Common myeloid progenitor, CD34-positive (primary cell): ENCODE measurements at places on chromosomes 5 and 9.

DNA sequence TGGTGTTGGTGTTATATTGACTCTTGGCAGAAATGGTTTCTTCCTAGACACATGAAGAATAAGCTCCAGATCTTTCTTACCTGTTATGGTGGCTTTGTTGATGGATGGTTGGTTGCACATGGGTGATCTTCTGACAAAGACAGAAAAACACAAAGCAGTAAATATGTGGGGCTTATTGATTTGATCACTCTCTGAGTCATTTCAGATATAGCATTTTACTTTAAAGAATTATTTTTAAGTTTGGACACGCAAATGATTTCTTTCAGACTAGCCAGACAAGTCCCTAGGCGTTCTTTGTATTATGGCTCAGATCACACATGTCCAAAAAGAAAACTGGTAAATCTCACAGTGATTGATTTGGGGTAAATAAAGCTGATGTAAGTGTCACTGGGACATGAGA is 597.6 kb downstream of the RAB3C start:
- DNase-seq: no peak

- no peak for DNase-seq
These were observed 252.2 kb downstream of the NR2F1-AS1 start for GRCh38 chr5:93328833-93329232.

DNA sequence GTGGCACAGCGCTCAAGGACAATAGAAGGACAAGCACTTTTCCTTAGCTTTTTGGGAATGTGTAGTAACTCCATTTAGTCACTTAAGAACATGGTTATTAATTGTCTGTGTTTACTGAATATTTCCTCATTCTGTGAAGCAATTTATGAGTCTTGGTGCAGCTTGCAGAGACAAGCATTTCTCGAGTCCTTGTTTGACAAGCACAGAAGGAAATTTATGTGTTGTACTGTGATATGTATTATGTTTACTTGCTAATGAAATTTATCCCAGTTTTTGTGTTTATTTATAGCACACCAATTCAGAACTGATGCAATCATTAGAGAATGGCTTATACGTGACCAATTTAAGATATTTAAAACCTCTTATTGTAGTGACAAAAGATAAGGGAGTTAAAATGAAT is 168.6 kb downstream of the PRELID2 start:
- DNase-seq: no peak

DNA sequence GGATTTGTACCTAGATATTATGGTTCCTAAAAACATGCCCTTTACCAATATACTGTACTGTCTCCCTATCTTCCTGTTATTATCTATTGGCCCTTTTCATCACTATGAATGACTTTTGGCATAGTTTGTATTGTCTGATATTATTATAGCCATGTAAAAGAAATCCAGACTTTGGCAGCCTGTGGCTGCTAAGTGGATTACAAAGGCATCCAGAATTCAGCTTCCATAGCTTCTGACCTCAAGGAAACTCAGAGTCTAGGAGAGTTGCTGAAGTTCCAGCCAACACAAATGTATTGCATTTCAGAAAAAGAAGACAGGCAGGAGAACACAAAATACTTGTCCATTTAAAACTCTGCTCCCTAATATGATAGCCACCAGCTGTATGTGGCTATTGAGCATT is 319.2 kb upstream of the MPDZ start:
- no peak for DNase-seq

DNA sequence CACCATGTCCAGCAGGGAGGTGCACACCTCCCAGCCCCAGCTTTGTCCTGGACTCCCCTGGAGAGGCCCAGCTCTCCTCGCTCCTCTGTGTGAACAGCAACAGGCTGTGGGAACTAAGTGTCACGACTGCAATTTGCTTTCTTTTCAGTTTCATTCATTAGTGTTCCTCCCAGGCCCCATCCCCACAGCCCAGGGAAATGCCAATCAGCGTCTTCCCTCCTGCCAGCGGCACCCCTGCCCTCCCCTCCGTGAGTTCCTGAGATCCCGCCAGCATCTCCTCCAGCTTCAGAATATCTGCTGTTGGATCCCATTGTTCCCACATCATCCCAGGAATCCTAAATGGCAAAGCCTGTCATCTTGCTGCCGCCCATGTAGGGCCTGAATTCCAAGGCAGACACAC is 13.1 kb upstream of the RPL26L1 start:
- DNase-seq: no peak

DNA sequence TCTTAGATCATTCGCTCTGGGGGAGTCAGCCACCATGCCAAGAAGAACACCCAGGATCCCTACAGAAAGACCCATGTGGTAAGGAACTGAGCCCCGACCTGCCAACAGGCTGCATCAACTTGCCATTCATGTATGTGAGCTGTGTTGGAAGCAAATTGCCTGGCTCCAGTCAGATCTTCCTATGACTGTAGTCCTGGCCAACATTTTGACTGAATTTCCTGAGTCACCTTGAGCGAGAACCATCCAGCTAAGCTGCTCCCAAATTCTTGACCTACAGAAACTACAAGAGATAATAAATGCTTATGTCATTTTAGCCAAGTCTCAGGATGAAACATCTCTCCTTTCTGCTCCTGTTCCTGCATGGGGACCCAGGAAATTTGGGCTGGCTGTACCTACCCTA is 40.0 kb upstream of the SLC44A1 start:
- DNase-seq: no peak

- DNase-seq: no peak
These were observed 27.8 kb downstream of the LARP1 start for GRCh38 chr5:154782812-154783592.

- no peak for DNase-seq
These were observed 452.8 kb downstream of the NFIB start for GRCh38 chr9:13860946-13861640.

DNA sequence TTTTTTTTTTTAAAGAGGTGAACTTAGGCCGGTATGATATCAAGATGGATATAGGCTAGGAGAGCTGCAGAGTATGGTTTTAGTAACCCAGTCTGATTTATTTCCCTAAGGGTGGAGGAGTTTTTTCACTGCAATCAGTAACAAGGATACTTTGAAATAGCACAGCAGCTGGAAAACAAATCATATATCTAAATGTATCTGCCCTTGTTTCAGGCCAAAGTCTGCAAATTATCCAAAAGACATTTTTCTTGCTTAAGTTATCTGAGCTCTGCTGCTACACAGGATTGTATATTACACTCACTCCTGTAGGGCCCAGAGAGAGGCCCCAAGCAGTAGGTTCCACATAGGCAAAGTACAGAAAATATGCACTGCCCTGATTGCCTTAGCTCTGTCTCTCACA is 222.4 kb downstream of the NTRK2 start:
- DNase-seq: no peak

DNA sequence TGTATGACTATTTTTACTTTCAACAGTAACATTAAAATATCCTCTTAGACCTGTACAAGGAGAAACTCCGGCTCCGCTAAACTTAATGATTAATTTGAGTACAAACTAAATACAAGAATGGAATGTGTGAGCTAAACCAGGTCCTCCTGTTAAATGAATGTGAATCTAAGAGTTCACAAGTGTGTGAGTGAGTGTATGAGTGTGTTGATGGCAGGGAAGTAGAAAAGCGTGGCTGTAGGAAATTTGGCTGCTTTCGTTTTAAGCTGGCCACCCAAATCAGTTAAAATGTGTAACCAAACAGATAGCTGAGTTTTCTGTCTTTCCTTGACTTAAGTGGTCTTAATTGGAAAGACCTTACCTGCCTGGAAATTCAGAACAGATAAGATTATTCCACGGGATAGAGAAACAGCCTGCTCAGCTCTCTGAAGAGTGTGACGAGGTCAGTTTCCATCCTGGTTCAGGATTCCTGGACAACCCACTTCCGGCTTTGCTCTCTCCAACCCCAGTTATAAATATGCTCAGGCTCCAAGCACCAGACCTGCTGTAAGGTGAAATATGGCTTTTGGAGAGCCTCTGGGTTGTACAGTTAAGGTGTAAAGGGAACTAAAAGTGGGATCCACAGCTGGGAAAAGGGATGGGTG is 908.6 kb upstream of the EDIL3 start:
- DNase-seq: no peak

DNA sequence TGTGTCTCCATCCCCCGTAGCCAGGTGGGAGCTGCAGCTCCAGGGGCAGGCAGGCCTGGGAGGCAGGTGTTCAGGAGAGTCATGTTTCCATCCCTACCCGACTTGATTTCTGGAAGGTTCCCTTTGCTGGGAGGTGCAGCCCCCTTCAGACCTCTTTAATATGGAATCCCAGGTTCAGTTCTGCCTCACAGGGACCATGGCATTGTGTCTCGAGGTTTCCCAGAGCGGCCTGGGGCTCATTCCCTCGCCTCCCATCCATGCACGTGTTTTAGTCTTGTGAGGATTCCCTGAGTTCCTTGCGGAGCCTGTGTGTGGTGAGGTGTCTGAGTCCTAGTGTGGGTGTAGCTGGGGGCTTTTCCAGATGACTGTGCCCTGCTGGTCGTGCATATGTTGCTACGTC is 16.5 kb upstream of the AHRR start:
- DNase-seq: no peak

DNA sequence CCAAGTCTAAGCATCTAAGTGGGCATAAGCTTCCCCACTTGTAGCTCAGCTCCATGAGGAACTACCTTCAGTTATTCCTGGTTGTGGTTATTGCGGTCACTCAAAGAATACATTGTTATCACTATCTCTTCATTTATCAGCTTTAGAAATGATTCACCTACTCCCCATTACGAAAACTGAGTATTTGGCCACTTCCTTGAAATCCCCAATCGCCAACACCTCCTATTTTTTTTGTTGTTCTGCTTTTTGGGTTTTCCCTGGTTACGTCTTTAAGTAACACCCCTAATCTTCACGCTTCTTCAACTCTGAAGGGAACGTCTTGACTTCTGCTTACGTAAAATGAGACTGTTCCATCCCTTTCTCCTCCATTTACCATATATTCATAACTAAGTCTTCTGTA is 20.7 kb downstream of the MAPK9 start:
- no peak for DNase-seq

GRCh38 chr9:138115506-138115905 is 237.9 kb downstream of the CACNA1B start:
- DNase-seq: no peak

DNA sequence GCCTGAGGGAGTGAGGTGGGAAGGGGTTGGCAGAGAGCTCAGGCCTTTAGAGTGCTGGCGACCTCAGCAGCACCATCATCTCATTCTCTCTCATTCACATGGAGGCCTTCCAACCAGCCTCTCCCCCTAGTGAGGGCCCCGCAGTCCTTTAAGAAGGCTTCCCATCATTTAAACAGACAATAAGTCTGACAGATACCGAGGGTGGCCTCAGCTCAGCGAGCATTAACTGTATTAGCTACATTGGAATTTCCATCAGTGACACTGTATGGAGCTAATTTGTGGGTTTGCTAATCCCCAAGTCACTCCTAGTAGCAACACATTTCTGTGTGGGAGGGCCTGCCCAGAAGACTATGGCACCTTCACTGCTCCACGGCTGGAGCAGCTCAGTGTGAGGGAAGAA is 75.8 kb downstream of the INSYN2B start:
- DNase-seq: no peak

- no peak for DNase-seq
These were observed 82.2 kb upstream of the CNTLN start for GRCh38 chr9:17052626-17053025.

DNA sequence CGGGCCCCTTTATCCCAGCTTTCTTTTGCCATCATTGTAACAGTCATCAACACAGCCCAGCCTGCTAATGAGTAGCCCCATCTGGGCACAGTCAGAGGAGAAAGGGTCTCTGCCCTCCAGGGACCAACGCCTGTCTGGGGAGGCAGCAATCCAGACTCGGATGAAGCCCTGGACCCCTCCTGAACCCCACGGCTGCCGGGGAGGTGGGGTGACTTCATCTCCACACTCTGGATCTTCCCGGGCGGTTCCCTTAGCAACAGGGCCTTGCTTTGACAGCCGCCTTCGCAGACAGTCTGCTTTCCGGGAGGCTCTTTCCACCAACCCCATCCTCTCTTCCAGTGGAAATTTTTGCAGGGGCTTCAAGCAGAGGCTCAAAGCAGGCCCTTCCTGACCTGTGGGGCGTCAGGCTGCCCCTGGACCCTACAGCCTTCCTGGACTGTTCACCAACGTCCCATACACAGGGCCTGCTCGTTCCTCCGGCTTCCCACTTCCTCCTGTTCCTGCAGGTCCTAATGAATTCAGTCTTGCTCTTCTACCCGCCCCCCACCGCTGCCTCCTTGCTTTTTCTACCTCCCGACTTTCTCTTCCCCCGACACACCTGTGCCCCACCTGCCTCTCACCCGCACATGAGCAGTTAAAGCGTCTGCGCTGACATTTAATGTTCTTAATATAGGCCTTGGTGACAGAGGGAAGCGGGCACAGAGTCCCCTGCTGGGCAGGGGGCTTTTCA is 161.7 kb upstream of the MVB12B start:
- DNase-seq: no peak

DNA sequence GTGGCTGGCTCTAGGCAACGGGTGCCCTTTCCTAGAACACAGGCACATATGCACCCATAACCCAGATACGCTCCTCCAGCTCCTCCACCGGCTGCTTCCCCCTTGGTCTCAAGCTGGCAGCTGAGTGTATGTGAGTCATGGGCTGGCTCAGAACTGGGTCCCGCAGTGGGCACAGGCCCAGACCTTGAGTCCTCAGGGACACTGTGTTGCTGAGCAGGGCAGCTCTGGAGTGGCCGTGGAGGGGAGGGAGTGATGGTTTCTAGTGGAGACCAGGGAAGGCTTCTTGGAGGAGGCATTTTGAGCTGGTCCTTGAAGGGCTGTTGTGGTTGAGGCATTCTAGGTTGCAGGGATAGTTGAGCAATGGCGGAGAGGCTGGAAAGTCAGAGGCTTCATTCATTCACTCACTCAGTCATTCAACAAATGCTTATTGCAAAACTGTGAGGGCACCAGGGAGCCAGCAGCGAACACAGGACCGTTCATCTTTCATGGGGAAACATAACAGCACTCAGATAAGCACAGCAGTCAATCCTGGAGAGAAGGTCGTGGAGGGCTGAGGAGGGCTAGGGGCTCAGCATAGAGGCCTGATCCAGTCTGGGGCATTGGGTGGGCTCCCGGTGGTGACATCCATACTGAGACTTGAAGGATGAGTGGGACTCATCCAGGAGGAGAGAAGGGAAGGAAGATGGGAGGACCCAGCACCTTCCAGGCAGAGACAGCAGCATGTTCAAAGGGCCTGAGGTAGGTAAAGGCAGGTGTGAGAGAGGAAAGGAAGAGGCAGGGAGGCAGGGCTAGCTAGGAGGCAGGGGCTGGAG is 2.4 kb downstream of the BBLN start:
- no peak for DNase-seq

DNA sequence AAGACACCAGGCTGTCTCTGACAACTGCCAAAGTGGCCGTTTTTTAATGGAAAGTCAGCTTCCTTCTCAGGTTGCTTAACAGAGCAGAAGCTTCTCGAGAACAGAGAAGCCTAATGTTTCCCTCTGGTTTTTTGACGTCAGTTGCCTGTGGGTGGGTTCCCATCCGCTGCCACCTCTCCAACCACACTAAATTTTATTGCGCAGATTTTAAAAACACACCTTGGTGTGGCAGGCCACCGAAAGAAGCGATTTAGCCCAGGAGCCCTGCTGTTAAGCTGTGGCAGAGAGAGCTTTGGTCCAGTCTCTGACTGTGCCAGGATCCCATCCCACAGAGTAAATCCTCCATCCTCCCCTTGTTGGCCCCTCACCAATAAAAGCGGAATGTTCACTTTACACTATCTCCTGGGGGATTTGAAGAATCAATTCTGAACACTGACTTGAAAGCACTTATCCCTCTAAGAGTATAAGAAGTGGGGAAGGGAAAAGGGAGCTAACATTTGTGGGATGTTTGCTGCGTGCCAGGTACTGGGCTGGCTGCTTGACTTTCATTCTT is 181.6 kb downstream of the AOPEP start:
- no peak for DNase-seq
